SJSA1 (cell line): ENCODE measurements at places on chromosomes 6 and 20. TPM values are rescaled to one million over a fixed set of nuclear protein-coding genes. Genes with fewer than 3 reads are reported as not detected.

Gene NHLRC1
- total RNA-seq = 1.3 and 4.6 TPM in 2 replicates

- no peak for DNase-seq
Measured at GRCh38 chr20:17683218-17684076, 1.4 kb upstream of the RRBP1 start.

Gene SLC22A7
- not detected in 2 replicates for total RNA-seq

DNA sequence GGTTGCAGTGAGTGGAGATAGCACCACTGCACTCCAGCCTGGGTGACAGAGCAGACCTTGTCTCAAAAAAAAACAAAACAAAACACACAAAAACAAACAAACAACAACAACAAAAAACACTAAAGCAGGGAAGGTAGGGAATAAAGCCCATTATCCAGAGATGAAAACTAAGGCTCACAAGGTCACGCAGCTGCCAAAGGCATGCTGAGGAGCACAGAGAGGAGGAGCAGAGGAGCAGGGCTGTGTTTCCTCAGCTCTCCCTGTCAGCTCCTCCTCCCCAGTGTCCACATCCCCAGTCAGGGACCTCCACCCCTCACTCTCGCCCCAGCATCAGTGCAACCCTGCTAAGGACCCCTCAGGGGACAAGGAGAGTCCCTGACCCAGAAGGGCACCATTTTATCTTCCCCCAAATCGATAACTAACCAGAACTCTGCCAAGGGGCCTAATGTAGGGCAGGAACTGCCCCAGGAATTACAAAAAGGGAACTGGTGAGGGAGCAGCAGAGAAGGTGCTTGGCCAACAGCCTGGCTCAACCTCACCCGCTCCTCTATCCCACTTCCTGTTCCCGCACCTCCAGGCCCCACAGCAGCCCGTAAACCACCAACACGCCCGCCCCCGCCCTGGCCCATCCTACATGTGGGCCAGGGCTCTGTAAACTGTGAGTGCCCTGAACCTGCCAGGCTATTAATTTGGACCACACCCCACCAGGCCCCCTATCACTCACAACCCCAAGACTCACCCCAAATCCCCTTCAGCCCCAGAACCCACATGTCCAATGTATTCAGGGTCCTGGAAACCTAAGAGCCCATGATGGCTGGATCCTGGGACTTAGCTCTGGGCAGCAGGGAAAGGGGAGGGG is 9.0 kb downstream of the TEAD3 start:
- DNase-seq = no peak

- no peak for DNase-seq
Measured at GRCh38 chr6:38239719-38240451, 399.8 kb downstream of the BTBD9 start.

DNA sequence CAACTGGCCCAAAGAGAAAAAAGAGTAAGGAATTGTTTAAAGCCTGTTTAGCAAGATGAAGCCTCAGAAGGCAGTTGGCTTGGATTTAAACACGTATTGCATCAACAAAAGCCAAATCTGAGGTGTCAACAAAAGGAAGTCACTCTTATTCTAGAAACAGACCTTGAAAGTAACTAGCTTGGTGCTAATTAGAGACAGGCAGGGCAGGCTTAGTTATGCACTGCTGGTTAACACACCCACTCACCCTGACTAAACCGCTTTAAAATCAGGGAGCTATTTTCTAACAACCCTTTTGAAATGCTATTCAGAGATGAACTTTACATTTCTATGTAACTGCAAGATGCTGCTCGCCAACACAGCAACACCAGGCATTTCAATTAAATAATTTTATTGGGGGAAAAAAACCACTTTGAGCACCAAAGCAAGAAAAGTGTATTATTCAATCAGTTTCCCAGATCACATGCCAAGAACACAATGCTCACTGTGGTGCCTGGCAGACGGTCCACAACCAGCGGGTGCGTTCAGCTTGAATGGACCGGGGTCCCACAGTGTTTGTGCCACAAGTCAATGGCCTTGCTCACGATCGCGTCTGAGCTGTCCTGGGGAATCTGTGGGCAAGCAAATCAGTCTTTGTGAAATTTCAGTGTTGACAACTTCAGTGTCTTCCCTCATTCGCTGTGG is 23.6 kb downstream of the TBC1D7 start:
- no peak for DNase-seq

- DNase-seq = no peak
Measured at GRCh38 chr20:13349235-13349604, 128.1 kb downstream of the ISM1 start.

DNA sequence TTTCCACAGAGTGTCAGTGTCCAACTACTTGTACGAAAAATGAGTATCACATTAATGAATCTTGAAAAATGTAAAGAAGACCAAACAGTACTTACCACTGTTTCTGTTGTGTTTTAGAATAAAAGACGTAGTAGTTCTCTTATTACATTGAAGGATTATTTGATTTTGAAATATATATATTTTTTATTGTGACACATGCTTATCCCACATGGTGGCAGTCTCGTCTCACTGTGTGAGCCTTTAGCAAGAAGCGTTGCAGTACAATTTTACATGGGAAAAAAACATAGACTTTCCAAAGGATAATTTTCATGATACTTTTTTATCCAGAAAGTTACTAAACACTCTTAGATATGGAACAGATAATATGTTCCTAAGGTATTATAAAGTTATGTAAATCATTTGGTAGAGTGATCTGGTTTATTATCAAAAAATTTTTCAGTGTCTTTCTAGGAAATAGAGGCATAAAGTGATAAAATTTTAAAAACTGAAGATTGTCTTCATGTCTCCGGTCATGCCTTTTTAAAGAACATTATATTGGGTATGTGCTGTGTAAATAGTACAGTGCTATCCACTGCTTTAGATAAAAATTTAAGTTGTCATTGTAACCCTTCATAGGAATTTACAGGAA is 117.5 kb upstream of the SAMD5 start:
- DNase-seq = no peak

Gene GSS
- total RNA-seq = 91.2 and 95.5 TPM in 2 replicates

DNA sequence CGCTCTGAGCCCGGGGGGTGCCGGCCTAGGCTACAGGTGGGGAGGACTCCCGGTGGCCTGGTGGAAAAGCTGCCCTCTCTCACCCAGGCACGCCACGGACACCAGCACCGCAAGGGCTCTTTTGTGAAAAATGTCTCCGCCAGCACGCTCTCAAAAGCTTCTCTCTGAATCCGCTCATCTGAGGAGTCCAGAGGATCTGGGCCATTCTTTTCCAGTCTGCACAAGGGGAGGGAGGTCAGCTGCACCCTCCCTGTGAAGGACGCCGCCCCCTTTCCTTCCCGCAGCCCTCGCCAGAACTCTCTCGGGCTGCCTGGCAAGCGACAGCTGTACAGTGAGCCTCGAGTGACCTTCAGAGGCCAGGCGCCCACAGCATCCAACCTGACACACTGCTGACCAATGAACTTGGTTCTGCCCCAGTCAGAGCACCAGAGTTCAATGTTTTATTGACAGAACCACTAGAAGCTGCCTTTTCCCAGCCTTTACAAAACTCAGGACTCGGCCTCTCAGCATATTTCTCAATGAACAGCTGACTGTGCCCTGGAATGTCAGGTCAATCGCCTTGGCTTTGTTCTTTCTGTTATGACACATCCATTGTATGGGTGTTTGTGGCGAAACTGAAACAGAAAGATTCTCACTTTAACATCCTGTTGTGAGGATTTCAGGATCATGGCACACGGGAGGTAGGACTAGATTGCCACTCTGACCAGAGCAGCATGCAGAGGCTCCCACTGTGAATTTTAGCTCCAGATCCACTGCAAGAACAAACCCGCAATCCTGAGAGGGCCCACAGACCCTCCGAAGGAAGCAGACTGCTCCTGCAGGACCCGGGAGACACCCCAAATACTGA is 26.7 kb downstream of the SERPINB9 start:
- peak; percentile 76 for DNase-seq

GRCh38 chr20:46905364-46906125 is 10.9 kb downstream of the EYA2 start:
- no peak for DNase-seq

Gene FAXC
- 10.5 and 20.5 TPM in 2 replicates for total RNA-seq

Gene C6orf15
- not detected in 2 replicates for total RNA-seq

DNA sequence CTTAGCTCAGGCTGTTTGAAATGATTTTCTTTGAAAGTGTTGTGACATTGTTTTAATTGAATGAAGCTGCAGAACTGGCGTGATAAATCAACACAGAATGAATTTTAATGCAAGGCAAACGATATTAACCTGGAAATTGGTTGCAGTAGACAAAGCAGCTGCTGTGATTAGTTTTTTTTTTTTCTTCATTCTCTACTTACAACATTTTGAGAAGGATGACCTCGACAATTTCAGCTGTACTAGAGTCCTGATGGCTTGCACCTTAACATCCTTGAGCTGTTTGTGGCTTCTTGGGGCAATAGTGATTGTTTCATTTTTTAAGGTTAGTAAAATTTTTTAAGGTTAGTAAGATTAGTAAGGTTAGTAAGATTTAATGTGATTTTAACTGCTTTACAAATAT is 54.2 kb downstream of the QKI start:
- no peak for DNase-seq

GRCh38 chr6:100466410-100467128 is 1.8 kb upstream of the SIM1 start:
- no peak for DNase-seq

- no peak for DNase-seq
Measured at GRCh38 chr6:157075549-157076450, 247.5 kb downstream of the TMEM242 start.

Gene SMLR1
- not detected in 2 replicates for total RNA-seq

GRCh38 chr20:62752671-62753501 is 43.4 kb upstream of the MRGBP start:
- DNase-seq = no peak

GRCh38 chr6:131652472-131652871 is 15.4 kb downstream of the ENPP3 start:
- DNase-seq = no peak

GRCh38 chr6:125826695-125827463 is 36.1 kb downstream of the NCOA7 start:
- no peak for DNase-seq

Gene CLPSL2
- total RNA-seq = not detected in 2 replicates

DNA sequence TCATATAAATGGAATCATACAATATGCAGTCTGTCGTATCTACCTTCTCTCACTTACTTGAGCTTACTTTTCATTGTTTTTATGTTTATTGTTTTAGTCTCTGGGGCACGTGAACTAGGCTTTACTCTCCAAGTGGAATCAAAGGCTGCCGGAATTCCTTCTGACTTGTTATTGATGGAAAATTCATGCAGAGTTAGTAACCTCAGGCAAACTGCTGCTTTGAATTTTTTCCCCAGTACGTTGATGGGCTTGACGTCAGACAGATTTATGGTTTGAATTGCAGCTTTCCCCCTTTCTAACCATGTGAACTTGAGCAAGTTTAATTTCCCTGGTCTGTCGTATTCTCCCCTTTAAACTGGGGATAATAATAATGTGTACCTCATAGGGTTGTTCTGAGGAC is 68.6 kb downstream of the ZDHHC14 start:
- DNase-seq = no peak

DNA sequence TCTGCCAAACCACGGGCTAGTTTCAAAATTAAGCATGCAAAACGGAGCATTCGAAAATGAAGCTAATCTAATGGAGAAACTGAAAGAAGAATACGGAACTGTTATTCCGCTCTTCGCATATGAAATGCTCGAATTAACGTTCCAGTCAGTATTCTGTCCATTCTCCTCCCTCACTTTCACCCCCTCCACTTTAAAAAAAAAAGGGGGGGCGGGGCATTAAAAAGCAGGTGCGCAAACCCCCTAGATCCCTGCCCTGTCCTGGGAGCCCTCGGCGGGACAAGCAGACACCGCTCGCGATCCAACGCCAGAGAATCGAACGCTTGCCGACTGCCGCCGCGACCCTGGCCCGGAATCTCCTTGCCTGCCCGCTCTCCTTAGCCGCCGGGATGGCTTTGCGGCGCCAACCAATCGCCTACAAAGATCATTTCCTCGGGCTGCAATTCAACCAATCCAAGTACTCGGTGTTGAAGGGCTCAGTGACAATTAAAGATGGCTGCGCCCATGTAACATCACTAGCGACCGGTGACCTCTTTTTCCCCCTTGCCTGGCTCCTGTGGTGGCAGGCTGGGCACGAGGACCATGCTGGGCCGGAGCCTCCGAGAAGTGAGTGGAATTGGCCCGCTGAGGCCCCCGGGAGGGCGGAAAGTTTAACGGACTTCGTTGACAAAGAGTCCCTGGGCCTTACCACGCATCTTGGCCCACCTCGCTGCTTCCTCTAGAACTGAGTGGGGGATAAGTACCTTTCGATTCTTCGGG is at the start of the genes QRSL1 and RTN4IP1:
QRSL1 (plus strand) TSS at position 476 of the 756 bp plus-strand sequence; CDS start at position 580, 104 bp downstream.
RTN4IP1 (minus strand) TSS at position 396 of the 756 bp plus-strand sequence. CDS start 477 bp downstream, outside the sequence.
- DNase-seq = peak; percentile 95
